ENCODE measurements at places on chromosomes 3 and 15.

DNA sequence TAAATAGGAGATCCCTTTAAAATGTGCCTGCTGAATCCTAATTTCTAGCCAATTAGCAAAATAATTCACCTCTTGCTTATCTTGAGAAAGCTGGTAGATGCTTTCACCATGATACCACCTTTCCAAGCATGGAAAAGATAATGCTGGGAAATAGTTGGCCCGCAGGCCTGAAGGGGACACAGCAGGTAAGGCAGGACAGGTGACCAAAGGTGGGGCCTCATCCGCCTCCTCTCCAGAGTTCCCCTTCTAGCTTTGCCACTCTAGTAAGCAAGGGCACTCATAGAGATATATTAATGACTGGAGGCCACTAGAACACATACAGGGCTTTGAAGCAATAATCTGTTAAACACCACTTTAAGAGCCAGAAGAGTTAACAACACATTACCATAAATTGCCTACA lies 45.5 kb downstream of the SATB1 start:
- DNase-seq, result no peak

GRCh38 chr3:102078854-102079808 lies 229.8 kb downstream of the NFKBIZ start:
- peak; percentile 38 for DNase-seq

DNA sequence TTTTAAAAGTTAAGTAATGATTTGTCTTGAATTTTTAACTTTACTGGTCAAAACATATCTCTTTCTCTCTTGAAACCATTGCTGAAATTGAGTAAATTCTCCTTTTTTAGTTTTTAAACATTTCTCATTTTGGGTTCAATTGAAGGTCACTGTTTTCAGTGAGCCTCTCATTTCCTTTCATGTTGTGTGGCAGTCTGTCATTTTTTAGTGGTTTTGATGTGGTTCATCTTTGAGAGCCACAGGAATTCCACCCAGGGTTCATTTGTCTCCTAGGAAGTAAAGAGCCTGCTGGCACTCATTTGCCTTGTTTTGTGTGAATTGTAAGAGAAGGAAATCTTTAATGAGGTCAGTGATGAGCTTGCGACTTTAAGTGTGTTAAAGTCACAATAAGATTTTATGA lies 10.4 kb downstream of the CLDN11 start:
- DNase-seq, result peak; percentile 92

DNA sequence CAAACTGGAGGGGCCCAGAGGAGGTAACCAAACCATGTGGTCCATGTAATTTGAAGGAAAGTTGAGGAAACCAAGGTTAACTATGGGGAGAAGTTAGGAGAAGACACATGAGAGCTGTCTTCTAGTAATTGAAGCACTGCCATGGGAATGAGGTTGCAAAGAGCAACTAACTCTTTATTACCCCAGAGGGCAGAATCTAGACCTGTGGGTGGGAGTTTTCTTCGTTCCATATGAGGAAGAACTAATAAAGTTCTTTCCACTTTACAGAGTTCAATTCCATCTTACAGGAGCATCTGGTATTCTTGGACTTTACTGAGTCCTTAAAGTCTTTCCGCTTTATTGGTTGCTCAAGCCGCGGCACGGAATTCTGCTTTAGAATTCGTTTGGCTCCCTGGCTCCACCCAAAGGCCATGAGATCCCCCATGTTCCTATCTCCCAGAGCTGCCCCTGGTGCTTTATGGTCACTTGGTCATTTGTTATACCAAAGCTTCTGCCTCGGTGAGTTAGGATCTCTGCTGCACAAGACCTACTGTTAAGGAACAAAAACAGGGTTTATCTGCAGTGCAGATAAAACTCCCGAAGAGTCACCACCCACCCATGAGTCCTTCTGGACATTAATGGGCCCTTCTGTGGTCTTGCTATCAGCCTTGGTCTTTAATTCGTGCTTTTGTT lies 89.5 kb upstream of the UMPS start:
- no peak for DNase-seq

- DNase-seq, result no peak
Measured at GRCh38 chr3:8871306-8871705, 92.0 kb downstream of the RAD18 start.

GRCh38 chr3:10911350-10912002 lies 81.1 kb upstream of the SLC6A1 start:
- no peak for DNase-seq

DNA sequence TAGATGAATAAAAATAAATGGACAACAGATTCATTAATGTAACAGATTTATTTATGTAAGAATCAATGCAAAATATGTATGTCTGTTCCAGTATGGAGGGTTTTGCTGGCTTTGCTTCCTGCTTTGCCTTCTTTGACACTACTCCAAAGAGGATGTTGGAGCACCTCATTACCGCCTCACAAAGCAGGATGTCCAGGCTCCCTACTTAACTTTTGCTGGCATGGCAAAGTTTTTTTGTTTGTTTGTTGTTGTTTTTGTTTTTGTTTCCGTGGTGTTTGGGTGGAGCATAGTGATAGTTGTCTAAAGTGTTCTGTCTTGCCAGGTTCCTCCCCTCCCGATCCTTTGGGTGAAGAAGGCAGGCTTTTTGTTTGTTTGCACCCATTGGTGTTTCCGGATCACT lies 38.7 kb downstream of the DIPK2A start:
- no peak for DNase-seq

DNA sequence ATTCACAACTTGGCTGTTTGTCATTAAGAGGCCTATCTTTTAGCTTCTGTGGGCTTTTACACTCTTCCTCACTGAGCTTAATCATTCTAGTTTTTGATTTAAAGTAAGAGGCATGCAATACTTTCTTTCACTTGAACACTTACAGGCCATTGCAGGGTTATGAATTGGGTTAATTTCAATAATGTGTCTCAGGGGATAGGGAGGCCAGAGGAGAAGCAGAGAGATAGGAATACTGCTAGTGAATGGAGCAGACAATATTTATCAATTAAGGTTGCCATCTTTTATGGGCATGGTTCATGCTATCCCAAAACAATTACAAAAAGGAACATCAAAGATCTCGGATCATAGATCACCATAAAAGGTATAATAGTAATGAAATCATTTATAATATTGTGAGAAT lies 189.8 kb downstream of the EPHA3 start:
- no peak for DNase-seq

- DNase-seq, result no peak
Measured at GRCh38 chr15:77143616-77144015, 72.7 kb upstream of the TSPAN3 start.

- DNase-seq, result no peak
Measured at GRCh38 chr3:70861234-70861633, 548.8 kb upstream of the MDFIC2 start.

DNA sequence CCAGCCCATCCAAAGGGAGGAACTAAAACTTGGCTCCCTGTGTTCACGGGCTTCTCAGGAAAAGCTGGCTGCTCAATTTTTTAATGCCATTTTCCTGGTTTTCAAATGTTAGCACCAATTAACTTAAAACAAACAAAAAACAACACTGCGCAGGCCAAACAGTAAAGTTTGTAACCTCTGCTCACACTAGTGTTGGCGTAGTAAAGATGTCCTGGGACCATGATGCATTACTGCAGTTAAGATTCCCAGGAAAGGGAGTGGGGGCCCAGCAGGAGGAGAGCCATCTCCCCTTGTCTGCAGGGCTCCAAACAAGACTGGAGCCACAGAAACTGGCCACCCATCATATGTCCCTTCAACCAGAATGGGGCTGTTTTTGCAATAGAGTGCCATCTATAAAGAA lies 74.0 kb downstream of the KY start:
- no peak for DNase-seq

GRCh38 chr3:23202203-23202920 lies 765 bp upstream of the UBE2E2 start:
- no peak for DNase-seq

GRCh38 chr3:33637482-33637881 lies 80.6 kb downstream of the CLASP2 start:
- DNase-seq, result no peak

DNA sequence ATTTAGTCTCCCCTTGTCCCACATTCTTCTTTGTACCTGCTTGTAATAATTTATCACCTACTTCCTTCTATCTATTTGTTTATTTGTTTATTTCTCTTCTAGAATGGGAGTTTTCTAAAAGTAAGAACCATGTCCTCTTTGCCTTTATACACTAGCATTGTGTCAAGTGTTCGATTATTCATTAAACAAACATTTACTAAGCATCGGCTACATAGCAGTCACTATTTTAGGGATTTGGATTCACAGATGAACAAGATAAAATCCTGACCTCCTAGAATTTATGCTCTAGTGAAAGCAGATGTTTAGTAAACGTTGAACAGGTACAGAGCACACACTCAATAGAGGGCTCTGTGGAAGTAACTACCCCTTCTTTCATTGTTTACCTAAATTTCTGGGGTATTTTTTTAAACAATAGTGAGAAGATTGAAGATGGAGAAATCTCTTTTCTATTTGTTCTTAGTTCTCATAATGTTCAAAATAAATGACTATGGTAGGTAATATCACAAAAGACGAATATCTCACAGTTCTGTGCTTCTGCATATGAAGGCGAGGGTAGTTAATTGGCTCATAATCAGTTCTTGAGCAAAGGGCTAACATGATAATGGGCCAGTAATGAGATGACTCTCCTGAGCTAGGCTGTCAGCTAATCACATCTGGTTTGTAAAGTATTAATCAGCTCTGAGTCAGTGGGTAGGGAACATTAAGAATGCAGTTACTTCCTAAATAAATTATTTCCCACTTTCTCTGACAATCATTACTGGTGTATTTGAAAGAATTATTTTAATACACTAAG lies 111.9 kb downstream of the SLC9A9 start:
- no peak for DNase-seq

- no peak for DNase-seq
Measured at GRCh38 chr15:57680021-57680420, 26.5 kb upstream of the POLR2M start.
